ENCODE measurements at places on chromosomes 16 and 17.

DNA sequence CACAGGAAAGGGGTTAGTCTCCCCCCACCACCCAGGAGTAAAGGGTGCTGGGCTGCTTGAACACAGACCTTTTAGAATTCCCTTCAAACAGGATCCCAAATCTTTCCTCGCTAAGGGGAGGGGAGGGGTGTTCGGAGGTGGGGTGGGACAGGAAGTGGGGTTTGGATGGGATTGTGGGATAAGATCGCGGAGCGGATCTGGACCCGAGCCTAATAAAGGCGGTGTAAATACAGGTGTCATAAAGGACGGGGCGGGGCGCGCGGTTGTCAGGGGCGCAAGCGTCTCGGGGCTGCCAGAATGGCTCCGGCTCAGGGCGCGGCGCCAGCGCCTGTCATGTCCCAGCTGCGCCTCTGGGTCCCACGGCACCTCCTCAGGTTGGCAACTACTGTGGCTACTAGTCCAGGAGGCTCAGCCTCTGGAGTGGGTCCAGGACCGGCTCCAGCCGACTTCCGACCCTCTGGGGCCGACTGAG, 59.8 kb upstream of the FBXO47 start:
- DNase-seq, result peak; percentile 26

DNA sequence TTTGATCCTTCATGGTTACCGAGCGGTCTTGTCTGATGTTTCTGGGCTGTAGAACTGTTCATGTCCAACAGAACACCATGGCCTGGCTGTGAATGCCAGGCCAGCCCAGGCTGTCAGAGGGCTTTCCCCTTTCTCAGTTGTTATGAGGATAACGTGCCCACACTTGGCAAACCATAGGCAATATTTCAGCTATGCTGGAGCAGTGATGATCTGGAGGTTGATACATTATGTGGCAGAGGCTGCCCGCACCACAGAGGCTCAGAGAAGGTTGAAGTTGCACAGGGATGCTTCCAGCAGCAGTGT, 92.9 kb downstream of the C16orf78 start:
- DNase-seq, result no peak

DNA sequence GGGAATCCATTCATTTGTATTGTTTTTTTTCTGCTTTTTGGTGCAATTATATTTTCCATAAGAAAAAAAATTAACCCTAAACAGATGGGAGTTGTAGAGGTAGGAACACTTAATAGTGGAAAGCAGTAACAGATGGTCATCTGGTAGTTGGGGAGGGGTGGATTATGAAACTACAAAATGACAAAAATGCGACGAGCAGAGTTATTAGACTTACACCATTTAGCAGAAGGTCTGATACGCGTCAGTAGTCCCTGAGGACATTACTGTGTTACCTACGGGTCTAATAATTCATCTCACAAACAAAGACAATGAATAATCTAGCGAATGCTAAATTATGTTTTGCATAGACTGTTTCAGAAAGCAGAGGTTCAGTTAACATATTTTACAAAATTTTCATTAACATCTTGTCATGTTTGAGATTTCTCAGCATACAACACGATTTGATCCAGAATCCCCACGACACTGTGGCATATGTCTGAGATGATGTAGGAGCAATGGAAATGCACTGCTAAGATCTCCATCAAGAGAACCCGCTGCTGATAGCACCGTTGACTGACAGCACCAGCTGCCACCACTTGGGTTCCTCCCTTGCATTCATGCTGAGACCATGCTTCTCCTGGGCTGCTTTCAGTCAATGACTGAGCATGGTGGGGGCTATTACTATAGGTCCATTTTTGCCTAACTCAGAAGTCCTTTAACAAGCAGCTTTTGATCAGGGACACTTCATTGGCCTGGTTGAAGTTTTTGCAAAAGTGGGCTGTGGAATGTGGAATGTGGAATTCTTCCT, 182.2 kb upstream of the CPHXL start:
- DNase-seq, result no peak

DNA sequence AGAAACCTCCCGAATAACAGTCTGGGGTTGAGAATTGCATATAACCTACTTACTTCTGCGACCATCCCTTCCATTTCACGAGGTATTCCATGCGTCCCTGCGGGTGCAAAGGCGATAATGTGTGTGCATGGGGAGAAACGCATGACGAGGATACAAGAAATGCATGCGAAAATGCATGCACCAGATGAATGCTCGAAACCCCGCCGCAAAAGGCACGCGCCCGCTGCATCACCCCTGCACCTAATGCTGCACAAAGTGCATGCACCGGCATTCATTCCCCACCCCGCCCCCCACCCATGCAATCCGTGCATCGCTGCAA, 474 bp downstream of the CBX8 start:
- DNase-seq, result no peak

DNA sequence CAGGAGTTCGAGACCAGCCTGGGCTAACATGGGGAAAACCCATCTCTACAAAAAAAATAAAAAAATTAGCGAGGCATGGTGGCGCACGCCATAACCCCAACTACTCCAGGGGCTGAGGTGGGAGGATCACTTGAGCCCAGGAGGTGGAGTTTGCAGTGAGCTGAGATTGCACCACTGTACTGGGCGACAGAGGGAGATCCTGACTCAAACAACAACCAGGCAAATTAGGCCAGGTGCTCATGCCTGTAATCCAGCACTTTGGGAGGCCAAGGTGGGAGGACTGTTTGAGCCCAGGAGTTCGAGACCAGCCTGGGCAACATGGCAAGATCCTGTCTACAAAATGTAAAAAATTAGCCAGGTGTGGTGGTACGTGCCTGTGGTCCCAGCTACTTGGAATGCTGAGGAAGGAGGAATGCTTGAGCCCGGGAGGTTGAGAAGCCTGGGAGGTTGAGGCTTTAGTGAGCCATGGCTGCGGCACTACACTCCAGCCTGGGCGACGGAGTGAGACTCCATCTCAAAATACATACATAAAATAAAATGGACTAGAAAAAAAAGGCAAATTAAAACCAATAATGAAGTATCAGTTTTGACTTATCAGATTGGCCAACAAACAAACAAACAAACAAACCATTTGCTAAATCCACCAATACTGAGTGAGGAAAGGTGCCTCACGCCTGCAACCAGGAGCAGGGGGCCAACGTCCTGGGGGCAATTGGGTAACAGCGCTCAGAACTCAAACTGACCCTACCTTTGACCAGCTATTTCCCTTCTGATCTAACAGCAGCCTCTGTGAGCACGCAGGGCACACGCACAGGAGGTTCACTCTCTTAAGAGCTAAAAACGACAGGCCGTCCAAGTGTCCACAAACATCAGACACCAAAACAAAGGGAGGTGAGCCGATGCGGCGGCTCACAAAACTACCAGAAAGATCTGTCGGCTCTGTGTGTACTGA, 19.4 kb upstream of the FASN start:
- DNase-seq, result no peak

GRCh38 chr17:6912110-6913051, 80.9 kb upstream of the TEKT1 start:
- no peak for DNase-seq

DNA sequence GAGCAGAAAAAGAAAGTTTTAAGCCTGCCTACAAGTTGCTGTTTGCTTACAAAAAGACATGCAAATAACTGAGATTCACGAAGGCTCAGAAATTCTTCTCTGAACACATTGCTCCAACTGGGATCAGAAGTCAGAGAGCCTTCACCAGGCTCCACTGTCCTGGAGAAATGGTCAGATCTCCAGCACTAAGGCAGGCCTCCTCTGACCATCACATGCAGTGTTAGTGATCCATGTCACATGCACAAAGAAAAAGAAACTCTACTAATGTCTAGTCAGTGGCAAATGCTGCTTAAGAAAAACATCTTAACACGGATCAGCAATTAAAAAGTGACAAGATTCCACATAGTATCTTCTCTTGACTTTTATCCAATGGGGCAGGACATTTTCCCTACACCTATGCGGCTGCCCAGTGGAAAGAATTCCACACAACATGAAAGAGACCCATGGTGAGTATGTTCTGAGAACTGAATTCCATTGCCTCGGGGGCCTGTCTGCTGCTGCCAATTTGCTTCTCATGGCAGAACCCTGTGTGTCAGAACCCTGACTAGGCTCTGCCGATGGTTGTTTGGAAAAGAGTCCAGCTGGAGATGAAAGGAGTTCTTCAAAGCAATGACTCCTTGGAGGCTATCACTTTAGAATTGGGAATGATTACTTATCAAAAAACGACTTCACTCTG, 96.6 kb downstream of the HIC1 start:
- DNase-seq, result no peak

GRCh38 chr17:42835732-42836131, 2.5 kb downstream of the PSME3 start:
- no peak for DNase-seq

GRCh38 chr16:66471264-66471663, 44.2 kb downstream of the BEAN1 start:
- no peak for DNase-seq

All from HuH-7 (cell line).